ENCODE measurements at places on chromosomes 4 and X.

GRCh38 chr4:48252313-48252712, 17.3 kb downstream of the TEC start:
- no peak for DNase-seq

DNA sequence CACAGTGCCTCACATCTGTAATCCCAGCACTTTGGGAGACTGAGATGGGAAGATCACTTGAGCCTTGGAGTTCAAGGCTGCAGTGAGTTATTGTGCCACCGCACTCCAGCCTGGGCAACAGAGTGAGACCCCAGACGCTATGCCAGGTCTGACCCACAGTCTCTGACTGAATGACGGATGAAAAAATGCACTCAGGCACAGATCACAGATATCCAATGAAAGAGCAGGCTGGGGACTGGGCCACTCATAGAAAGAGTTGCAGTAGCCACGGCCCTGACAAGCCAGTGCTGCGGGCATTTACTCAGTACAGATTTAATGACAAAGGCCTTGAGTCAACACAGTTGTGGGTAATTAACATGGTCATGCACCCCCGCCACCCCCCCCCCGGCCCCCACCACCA, 22.7 kb downstream of the NUDT6 start:
- DNase-seq: no peak

GRCh38 chr4:151304755-151305154, 20.6 kb downstream of the SH3D19 start:
- no peak for DNase-seq

GRCh38 chr4:68655764-68656444, 14.5 kb downstream of the UGT2B15 start:
- DNase-seq: no peak

DNA sequence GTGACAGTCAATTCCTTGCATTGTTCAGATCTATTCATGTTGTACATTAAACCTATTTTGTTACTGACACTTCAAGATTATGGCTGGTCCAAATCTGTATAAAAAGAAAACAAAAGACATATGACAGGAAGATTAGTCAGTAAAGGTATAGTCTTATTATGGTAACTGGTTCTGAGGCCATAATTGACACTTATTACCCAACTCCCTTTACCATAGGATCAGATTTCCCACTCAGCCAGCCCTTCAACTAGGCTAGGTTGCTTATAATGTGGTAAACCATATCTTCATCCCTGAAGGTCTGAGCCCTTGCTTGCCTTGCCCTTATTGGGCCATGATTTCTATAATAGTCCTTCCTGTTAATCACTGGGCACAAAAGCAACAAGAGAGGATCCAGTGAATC, 289.6 kb downstream of the CXXC4 start:
- no peak for DNase-seq

GRCh38 chr4:17097362-17097761, 198.9 kb upstream of the LDB2 start:
- DNase-seq: no peak

GRCh38 chrX:71958281-71958675, 47.6 kb downstream of the NHSL2 start:
- DNase-seq: no peak

Data from stimulated activated CD4-positive, alpha-beta T cell treated with anti-CD3 and anti-CD28 coated beads, Interleukin-15, amount 100 ng/mL, for 48 hours (primary cell).